ENCODE measurements at places on chromosomes 11 and 22.

DNA sequence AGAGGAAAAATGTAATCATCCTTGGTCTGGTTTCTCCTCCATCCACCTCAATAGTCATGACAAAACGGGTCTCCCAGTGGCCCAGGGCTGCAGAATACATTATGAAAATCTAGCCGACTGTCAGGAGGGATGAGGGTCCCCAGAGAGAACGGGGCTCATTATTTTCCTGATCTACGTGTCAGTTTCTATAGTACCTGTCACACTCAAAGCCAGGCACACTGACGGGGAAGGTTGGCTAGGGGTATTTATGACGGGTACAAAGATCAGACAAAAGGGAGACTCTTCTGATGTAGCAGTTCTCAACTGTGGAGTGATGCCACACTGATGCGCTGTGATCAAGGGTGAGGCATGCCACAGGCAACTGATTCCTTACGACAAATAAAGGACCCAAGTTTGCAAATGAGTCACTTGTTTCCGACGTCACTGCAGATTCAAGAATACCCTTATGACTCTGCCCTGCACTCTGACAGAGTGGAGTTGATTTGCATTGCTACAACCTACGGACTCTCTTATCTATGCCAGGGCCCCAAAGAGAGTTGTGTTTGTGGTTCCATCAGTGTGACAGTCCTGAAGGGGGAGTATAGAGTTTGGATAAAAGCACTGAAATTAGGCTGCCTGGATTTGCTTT lies 188.2 kb upstream of the TBCEL start:
- no peak for ATAC-seq

DNA sequence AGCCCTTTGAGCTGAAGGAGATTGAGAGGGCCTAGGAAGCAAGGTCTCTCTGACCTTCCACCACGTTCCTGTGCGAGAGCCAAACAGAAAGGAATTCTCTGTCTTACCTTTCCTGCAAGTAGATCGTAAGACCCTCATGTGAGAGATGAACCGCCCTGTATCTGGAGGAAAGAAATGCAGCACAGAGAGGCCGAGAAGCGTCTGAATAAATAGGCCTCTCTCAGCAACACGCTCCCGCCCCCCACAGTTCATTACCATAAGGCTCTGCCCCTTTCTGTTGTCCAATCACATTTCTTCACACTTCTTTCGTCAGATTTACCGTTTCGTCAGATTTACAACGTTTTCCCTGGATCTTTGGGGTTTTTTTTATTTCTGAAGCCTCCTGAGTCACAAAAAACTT lies 90.3 kb downstream of the BLID start:
- no peak for ATAC-seq

DNA sequence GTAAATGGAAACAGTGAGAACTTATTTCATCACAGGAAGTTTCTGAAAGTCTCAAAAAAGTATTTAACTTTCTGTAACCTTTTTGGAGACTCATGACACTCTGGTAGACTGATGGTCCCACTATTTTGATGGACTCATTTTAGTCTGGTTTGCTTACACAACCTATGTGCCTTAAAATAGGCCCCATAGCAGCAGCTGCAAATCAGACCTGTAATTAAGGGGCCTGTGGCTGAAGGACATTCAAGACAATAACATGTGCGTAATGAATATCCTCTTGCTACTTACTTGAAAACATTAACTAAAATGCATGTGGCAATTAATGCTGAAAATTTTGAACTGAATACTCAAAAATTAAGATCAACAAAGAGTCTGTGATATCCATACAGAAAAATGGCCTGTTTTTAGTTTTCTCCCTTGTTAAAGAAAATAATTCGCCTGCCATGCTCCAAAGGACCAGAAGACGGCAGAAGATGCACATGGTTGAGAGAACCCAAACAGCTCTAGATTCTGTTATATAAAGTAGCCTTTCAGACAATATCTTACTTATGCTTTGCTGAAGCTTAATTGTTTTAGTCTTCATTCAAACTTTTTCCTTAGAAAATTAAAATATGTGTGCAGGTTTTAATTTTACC lies 568.5 kb downstream of the KCNA4 start:
- peak; percentile 64 for ATAC-seq

GRCh38 chr11:133955081-133955891 lies 1.5 kb downstream of the IGSF9B start:
- ATAC-seq: no peak

DNA sequence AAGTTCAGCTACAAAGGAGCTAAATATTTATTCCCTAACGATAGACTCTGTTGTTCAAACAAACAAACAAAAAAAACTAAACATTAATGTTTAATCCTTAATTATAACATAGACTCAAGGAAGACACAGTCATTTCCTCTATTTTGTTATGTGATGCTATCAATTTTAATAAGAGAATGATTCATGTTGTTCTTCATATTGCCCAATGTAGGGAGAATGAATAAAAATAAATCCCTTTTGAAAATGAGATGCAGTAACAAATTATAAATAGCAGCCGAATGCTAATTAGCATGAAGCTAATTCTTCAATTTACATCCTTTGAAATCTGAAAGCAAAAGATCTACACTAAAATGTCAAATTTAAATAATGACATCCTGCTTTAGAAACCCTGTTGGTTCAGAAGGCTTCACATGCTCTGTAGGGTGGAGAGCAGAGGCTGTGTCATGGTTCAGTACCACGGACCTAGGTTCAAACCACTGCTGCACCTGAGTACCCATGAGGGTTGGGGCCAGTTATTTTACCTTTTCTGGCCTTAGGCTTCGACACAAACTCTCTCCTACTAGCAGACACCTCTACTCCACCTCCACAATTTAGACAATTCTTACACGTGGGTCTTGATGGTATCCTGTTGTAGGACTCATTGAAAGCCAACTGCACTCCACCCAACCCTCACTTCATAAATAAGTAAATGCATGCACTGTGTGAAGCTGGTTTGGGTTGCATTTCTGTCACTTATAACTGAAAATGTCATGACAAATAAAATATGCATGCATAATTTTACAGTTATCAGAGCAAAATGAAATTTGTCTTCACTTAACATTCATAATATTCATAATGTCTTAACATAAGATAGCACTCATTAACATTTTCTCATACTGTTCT lies 89.0 kb downstream of the RRAS2 start:
- ATAC-seq: no peak
